Adrenal gland (tissue), 19 donors: ENCODE measurements at places on chromosomes 4 and X. TPM values are rescaled to one million over a fixed set of nuclear protein-coding genes. Genes with fewer than 3 reads are reported as not detected.

GRCh38 chr4:38314663-38315062 lies 349.3 kb upstream of the KLF3 start:
- DNase-seq = no peak

- DNase-seq = peak; percentile 67
Measured at GRCh38 chrX:72572248-72573157, at the start of gene HDAC8. TSS of gene HDAC8 (minus strand) at chrX:72572843. CDS start at chrX:72572761, 82 bp downstream.

DNA sequence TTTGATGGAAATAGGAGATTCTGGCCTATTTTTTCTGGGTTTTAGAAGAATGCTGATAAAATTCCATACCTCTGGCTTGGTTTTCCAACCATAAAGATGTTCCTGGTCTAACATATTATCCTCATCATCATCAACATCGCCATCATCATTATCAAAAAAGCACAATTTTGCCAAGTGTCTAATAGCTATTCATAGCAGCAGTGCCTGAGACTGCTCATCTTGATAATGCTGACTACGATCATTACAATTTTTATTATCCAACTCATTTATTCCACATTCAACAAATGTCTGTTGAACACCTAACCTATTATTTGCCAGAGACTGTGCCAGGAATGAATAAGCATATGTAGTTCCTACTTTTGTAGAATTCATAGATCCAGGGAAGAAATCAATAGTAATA lies 303.5 kb upstream of the GATB start:
- no peak for DNase-seq

The NDST3 gene
- not detected for total RNA-seq

The CYSLTR1 gene
- 1.7 TPM for total RNA-seq

- no peak for DNase-seq
Measured at GRCh38 chr4:84286048-84286447, 213.0 kb downstream of the NKX6-1 start.

The UGT2B10 gene
- total RNA-seq = 0.15 TPM

DNA sequence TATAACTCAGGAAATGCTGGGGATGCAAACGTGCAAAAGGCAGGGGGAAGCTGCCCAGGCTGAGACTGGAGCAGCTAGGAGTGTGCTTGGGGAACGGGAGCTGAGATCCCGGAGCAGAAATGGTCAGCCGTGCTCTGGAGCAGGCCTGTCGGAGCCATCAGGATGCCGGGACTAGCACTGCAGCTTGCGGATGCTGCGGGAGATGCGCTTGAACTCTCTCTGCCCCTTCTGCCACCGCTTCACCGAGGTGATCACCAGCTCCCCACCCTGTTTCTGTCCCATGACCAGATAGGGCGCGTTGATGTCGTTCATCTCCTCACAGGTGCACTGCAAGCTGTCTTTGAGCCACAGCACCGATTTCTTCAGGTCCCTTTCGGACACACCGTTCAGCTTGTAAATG lies 7.6 kb downstream of the SFRP2 start:
- DNase-seq = no peak

DNA sequence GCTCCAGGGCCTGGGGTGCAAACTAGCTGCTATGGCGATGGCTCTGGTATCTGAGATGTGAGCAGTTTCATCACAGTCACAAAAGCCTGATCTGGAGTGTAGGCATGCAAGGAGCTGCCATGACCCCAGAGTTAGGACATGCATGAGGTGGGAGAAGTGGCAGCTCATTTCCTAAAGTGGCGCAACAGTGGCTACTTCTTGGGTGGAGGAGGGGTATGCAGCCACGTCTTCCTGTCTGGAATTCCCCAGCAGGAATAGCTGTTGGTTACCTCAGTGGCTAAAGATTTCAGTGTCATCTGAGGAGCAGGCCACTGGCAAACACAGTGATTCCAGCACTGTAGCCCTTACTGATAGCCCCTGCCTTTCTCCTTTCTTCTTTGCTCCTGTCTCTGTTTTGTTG lies 1382.5 kb downstream of the C4orf33 start:
- no peak for DNase-seq

The TSPAN7 gene
- total RNA-seq = 167 TPM

The SEPSECS gene
- total RNA-seq = 11.8 TPM

The HSFX4 gene
- total RNA-seq = not detected

- no peak for DNase-seq
Measured at GRCh38 chr4:68927165-68927564, 24.4 kb downstream of the UGT2A3 start.

The MTNR1A gene
- total RNA-seq = not detected

The FREM3 gene
- total RNA-seq = not detected

DNA sequence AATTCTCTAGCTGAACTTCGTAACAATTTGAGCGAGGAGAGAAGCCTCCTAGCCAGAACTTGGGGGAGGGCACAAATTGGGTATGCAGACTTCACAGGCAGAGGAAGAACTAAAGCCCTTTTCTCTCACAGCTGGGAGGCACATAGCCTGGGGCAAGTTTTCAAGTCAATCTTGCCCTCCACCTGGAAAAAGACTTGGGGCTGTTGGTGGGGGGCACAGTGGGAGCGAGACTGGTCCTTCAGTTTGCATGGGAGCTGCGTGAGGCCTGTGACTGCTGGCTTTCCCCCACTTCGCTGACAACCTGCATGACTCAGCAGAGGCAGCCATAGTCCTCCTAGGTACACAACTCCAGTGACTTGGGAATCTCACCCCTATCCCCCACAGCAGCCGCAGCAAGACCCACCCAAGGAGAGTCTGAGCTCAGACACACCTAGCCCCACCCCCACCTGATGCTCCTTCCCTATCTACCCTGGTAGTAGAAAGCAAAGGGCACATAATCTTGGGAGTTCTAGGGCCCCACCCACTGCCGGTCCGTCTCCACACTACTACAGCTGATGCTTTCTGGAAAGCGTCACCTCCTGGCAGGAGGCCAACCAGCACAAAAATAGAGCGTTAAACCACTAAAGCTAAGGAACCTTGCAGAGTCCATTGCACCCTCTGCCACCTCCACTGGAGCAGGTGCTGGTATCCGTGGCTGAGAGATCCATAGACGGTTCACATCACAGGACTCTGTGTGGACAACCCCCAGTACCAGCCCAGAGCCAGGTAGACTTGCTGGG lies 160.8 kb downstream of the CBLL2 start:
- no peak for DNase-seq

The FAM47A gene
- total RNA-seq = not detected

The LANCL3 gene
- total RNA-seq = 0.25 TPM

DNA sequence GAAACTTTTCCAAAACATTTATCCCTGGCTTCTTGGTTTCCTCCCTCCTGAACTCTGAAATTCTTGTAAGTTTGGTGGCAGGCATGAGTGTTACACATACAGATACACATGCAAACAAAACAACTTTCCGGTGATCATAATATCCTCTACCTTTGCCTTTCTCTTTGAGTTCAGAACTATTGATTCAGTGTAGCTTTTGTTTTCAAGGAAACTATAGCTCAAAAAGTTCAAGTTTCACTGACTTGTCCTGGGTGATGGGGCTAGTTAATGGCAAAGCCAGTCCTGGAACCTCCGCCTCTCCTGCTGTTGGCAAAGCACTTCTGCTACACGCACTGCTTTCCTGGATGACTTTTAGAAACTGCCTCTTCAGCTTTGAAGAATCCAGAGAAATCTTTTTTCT lies 177.3 kb upstream of the FAT1 start:
- DNase-seq = no peak

- DNase-seq = no peak
Measured at GRCh38 chr4:6105311-6105911, 87.2 kb upstream of the C4orf50 start.

The TLR10 gene
- not detected for total RNA-seq

- no peak for DNase-seq
Measured at GRCh38 chr4:76836860-76837562, 60.9 kb downstream of the SOWAHB start.

- DNase-seq = no peak
Measured at GRCh38 chr4:14772388-14772787, 229.9 kb upstream of the CPEB2 start.

- no peak for DNase-seq
Measured at GRCh38 chr4:151669990-151670389, 90.8 kb downstream of the GATB start.

DNA sequence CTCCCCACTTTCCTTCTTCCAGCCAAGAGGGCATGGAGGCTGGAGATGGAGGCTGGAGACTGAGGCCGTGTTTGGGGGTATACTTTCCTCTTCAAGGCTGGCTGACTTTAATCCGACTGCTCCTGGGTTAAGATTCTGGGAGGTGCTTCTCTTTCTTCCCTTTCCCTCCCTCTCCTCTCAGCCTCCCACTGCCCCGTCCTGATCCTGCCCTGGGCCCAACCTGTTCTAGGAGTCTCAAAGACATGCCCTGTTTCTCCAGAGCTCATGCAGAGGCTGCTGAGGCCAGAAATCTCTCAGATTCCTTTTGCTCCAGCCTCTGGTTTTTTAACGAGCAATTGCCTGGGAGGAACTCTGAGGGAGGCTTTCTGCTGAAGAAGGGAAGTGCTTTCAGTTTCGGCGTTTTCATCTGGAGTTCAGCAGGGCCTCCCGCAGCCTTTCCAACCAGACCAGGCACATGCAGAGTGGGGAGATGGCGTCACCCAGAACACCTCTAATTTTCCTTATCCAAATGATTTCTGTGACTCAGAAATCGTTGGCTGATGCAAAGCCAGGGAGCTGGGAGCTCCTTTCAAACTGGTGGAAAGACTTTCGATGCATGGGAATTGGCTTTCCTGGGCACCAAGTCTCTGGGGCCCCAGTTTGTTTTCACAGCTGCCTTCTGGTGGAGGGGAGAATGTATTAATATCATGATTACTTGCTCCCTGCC lies 34.5 kb upstream of the FAM9C start:
- DNase-seq = no peak

DNA sequence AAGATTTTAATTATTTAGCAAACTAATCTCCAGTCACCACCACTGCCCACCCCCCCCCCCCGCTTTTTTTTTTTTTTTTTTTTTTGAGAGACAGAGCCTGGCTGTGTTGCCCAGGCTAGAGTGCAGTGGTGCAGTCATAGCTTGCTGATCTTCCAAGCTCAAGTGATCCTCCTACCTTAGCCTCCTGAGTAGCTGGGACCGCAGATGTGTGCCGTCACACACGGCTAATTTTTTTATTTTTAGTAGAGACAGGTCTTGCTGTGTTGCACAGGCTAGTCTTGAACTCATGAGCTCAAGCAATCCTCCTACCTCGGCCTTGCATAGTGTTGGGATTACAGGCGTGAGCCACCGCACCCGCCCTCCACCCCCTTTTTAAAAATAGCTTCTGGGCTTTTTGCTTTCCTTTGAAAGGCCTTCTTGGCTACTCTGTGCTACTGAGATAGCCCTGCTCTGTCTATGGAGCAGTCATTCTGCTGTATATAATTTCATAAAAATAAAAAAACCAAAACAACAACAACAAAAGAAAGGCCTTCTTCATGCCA lies 18.7 kb downstream of the TXLNG start:
- no peak for DNase-seq

GRCh38 chr4:81974523-81974922 lies 399.3 kb downstream of the HNRNPD start:
- DNase-seq = no peak

The RBMXL3 gene
- total RNA-seq = not detected

DNA sequence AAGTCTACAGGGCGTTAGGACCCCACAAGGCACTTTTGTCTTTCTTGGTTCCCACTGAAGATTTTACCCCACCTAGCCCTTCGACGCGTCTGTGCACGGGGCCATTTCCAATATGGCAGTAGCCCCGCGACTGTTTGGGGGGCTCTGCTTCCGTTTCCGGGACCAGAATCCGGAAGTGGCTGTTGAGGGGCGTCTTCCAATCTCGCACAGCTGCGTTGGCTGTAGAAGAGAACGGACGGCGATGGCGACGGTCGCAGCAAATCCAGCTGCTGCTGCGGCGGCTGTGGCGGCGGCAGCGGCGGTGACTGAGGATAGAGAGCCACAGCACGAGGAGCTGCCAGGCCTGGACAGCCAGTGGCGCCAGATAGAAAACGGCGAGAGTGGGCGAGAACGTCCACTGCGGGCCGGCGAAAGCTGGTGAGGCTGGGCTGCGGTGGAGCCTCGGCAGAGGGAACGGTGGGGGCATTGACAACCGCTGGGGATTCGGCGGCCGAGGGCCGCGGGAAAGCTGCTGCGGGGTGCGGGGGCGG lies at the start of gene USP11:
TSS of gene USP11 (plus strand) at position 207 of the 530 bp plus-strand sequence. CDS start at position 242, 35 bp downstream.
- DNase-seq = peak; percentile 64

DNA sequence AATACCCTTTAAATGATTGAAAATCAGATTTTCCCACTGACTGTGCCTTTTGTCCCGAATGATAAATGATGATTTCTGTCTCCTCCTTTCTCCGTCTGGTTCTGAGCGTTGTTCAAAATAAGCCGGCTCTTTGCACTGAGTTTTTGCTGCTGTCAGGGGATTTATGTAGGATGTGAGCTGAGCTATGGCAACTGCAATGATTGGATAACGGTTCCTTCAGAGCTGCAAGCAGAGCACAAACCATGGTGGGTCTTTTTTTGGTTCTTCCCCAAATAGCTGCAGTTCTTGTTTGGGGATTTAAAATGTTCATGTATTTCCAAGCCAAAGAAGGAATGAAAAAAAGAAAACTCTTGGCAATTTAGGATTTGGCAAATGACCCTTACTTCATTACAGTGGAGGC lies 124.5 kb upstream of the CASK start:
- DNase-seq = no peak
